ENCODE measurements at places on chromosomes 1 and 21.
A peak's percentile ranks its signal among the peaks of the same experiment; 100 is the strongest.

GRCh38 chr1:159802111-159802510 lies at the start of gene FCRL6:
Gene FCRL6 (plus strand): TSS chr1:159802360. CDS start chr1:159802425, 65 bp downstream.
- no peak for DNase-seq

- no peak for DNase-seq
These were observed 820.9 kb upstream of the ADGRL4 start for GRCh38 chr1:79827446-79827845.

DNA sequence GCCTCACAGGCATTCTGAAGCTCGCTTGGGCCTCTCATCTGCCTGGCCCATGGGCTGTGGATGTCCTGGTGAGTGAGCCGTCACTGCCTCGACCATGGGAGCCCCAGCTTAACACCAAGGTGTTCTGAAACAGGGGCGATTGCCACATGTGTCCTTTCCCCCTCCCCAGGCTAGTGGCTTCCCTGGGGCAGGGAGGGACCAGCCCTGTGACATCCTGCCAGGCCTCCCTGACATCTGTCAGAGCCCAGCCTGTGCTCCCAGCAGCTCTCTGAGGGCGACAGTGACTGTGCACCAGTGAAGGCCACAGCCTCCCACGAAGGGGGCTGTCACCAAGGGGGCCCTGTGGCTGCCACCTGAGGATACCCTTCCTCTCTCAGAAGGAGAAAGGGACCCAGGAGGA lies 35.9 kb upstream of the CCDC27 start:
- no peak for DNase-seq

DNA sequence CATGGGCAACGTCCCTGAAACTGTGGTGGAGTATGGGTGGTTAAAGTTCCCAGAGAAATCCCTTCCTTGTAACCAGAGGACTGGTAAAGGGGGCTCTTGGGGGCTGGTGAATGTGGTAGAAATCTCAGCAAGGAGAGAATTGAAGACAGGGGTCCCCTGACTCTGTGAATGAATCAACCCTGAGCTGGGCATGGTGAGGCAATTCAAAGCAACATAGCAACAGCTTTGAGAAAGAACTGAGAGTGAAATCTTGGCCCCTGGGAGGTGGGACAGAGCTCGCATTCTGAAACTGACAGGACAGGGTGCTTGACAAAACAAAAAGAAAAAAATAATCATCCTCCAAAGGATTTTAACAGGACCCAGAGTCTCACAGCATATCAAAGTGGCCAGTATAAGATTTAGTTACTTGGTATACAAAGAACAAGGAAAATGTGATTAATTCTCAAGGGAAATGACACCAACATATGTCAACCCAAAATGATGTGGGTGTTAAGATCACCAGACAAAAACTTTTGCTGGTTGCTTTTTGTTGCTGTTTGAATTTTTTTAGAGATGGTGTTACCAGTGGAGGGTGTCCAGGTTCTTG lies 11.7 kb upstream of the SUMO3 start:
- no peak for DNase-seq

GRCh38 chr1:12173631-12174121 lies 6.9 kb downstream of the TNFRSF1B start:
- DNase-seq: peak; percentile 77

DNA sequence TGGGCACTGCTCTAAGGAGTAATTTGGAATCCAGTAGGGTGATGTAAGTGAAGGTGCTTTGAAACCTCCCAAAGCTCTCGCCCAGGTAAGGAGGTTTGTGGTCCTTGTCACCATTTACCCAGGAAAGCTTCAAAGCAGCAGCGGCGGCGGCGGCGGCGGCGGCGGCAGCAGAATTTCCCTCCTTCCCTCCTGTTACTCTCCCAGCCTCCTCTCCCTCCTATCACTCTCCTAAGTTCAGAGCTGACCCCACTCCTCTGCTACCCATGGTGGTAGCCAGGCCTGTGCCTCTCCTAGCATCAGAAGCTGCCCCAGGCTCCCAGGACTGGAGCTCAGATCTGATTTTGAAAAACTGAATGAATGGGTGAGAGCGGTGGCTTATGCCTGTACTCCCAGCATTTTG lies 60.7 kb downstream of the ACBD3 start:
- DNase-seq: peak; percentile 32

DNA sequence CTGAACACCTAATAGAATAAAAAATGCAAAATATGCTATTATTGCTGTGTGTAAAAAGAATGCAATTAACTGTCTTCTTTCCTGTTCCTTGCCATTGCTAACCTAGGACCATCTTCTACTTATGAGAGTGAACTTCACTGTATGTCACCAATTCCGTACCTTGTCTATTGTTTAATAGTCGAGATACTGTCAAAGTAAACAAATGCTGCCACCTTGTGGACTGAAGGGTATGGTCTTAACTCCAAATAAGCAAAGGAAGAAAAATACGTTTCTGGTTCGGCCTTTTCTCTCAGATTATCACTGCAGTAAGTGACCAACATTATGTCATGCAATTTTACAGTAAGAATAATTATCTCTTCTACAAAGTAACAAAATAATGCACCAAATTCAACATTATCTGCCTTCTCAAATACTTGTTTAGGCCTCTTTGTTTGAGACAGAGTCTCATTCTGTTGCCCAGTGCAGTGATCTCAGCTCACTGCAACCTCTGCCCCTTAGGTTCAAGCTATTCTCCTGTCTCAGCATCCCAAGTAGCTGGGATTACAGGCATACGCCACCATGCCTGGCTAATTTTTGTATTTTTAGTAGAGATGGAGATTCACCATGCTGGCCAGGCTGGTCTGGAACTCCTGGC lies 133.4 kb downstream of the COP1 start:
- DNase-seq: no peak

GRCh38 chr21:36450511-36450910 lies 29.4 kb downstream of the CLDN14 start:
- no peak for DNase-seq

GRCh38 chr1:56816264-56816663 lies 2.9 kb downstream of the FYB2 start:
- DNase-seq: no peak

DNA sequence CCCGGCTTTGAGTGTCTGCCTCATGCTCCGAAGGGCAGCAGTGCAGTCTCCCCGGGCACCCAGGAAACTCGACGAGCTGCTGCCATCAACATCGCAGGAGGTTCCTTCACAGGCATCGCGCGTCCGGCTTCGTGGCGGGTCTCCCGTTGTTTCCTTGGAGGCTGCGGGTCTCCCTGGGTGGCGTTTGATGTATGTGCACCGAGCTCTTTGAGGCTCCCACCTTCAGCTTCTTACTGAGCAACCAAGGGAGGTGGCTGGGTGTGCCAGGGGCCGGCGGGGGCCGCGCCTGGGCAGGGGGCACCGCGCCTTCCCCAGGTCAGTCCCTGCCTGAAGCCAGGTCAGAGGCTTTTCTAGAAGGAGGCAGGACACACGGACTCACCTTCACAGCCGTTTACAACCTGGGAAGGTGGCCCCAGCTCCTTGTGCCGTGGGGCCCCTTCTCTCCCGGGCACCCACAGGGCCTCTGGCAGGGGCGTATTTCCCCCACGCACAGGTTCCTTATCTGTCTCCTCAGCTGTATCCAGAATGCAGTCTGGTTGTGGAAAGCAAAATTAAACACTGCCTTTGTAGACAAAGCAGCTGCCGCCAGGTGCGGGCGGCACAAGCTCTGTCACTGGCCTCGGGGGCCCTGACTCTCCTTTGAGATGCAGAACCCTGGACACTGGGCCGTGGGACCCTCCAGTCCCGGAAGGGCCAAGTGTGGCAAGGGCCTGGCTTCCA lies 21.7 kb upstream of the PEX10 start:
- no peak for DNase-seq

GRCh38 chr1:20080441-20081352 lies 10.7 kb downstream of the PLA2G5 start:
- no peak for DNase-seq

DNA sequence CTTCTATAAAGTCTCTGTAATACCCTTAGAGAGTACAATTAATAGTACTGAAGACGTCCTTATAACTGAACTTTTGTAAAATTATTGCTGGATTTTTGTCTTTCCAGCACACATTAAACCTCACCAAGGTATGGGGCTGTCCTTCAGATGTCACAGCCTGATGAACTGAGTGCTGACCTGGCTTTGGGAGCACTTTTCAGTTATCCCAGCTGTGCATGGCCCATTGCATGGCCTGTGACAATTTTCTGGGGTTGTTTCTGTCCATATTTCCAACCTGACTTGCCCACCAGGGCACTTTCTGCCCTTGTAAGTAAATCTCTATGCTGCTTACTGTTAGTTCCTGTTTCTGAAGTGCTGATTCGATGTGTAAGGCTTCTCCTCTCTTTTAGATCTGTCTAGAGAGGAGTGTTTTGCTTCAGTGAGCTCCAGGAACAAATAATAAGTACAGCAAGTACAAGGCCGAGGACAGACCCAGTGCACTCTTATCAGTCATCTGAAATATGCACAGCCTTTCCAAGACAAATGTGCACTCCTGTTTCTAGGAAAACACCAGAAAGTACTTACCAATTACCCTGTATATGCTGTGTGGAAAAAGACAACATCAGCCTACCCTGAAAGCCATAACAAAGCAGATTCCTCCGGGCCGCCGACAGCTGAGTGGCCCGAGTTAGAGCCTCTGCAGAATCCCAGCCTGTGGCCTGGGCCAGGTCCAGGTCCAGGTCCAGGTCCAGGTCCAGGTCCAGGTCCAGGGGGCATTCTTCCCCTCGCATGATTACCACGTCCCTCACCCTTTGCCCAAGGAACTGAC lies 121.7 kb downstream of the DHRS3 start:
- DNase-seq: no peak
